ENCODE measurements at places on chromosomes 2 and 18.

GRCh38 chr2:18253686-18254197, 306.7 kb downstream of the RDH14 start:
- no peak for DNase-seq

DNA sequence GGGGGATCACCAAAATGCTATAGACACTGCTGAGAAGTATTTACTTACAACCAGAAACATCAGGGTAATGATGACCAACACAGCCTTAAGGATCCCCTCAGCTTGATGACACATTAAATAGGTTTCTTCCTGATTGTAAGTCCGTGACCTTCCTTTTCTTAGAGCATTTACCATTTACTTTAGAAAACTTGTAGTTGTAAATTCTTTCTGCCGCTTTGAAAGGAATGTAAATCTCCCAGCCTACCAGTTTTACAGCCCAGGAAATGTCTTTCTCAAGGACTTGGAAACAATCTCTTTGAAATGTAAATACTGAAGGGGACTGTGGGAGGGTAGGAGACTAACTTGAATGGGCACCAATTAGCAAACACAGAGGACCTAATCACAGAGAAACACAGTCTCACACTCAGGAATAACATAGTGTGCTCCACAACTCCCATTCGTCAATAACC, 278.6 kb downstream of the DSC3 start:
- DNase-seq = no peak

GRCh38 chr2:60849187-60849586, 32.2 kb upstream of the REL start:
- DNase-seq = no peak

GRCh38 chr18:79798999-79799370, 1.2 kb downstream of the KCNG2 start:
- no peak for DNase-seq

- DNase-seq = no peak
These were observed 137.1 kb downstream of the VWC2L start for GRCh38 chr2:214547931-214548330.

DNA sequence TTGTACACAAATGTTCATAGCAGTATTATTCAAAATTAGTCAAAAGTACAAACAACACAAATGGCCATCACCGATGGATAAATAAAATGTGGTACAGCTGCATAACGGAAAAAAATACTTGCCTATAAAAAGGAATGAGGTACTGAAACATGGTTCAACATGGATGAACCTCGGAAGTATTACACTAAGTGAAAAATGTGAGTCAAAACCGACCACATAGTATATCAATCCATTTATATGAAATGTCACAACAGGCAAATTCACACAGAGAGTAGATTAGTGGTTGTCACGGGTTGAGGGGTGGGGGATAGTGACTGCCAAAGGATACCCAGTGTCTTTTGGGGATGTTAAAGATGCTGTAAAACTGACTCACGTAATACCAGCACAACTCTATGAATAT, 3.5 kb downstream of the SS18 start:
- DNase-seq = no peak

DNA sequence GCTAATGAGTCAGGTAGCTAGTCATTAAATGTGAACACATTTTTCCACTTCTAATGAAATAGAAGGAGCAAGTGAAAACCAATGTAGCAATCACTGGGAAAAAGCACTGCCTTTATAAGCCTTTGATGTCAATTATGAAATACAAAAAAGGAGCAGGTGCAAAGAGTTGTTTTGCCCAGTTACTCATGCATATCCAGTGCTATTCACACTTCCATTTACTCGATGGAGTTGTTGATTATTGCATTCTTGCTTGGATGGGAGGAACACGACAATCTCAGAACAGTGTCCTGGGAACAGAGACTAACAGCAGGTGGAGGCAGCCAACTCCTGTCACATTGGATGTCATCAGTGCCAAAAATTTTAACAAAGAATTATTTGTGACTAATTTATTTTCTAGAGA, 372.5 kb downstream of the CBLN2 start:
- DNase-seq = no peak

DNA sequence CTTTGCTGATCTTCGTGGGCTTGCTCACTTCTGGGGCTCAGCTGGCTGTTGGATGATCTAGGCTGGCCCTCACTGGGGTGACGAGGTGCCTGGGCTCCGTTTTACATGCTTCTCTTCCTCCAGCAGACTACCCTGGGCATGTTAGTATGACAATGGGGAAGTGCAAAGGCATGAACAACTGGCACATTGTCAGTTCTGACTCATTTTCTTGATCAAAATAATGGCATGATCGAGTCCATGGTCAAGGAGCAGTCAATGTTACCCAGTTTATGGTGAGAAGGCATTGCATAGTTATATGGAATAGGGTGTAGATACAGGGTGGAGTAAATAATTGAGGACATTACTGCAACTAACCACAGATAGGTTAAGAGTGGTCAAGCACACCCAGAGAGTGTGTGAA, 10.0 kb upstream of the UPP2 start:
- no peak for DNase-seq

Measured in stimulated activated CD8-positive, alpha-beta memory T cell treated with anti-CD3 and anti-CD28 coated beads, Interleukin-12 subunit alpha, Interleukin-12 subunit beta, amount 100 ng/mL, for 1 hour (primary cell).